Substantia nigra (tissue), 51 donors: ENCODE measurements at places on chromosomes 3 and 15.

GRCh38 chr15:58401276-58401675, 30.5 kb upstream of the LIPC start:
- DNase-seq, result no peak

DNA sequence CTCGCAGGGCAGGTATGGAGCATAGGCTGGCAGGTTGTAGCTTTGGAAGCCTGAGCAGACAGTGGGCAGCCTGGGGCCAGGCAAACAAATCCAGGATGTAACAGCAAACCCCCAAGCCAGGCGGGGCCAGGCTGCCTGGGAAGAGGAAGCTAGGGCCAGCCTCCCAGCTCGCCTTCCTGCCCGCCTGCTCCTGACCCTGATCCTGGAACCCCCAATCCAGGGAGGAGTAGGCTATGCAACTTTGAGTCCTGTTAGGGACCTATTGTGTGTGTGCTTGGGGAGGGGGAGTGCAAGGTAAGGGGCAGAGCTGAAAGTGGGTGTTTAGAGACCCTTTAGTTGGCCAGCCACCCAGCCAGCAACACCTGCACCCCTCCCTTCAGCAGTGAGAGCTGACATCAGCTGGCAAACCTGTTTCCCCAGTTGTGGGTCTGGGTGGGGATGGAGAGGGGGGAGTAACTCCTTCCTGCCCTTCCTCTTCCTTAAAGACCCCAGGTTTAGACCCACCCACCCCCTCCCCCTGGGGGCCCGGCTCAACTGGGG, 2.5 kb downstream of the NBEAL2 start:
- no peak for DNase-seq

DNA sequence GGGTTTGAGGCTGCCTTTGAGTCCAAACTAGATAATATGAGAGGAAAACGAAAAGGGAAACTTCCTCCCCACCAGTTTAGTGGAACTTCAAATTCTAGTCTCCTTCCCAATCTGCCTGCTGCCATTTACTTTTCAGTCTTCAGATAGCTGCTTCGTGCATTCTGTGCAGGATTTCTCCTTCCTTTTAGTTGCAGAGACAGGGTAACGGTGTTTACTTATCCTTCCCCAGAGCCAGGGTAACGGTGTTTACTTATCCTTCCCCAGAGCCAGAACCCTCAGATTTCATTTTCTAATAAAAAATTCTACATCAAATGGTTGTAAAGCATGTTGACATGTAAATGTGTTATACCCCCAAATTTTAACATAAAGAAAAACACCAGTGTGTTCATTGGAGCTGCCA, 282.6 kb downstream of the VPS13C start:
- DNase-seq, result no peak

- no peak for DNase-seq
These were observed 65.3 kb downstream of the MEIS2 start for GRCh38 chr15:37034835-37035748.

DNA sequence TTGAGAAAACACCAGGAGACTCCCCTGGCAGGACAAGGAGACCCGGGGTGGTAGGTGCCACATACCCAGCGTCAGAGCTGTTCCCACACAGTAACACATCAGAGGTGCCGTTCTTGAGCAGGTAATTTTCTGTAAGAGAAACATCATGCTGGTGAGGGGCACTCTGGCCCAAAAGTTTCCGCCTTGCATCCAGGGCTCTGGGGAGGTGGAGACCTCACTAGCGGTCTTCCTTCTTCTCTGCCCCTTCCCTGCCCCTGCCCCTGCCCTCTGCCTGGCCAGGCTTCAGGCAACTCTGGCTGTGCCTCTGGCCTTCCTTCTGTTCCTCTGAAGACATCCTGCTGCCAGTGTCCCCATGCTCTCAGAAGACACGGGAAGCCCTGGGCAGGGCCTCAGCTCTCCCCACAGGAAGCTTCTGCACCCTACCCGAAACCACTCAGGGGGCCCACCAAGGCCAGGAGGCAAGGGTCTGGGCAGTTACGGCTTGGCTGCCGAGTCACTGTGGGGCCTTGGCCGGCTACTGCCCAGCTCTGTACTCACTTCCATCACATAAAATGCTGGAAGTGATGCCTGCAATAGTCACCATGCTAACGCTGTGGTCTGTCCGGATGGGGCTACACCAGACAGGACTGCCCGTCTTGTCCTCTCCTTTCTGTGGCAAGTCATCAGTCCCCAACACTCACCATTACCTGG, 41.3 kb downstream of the SCN5A start:
- no peak for DNase-seq

GRCh38 chr3:43894176-43895049, 203.7 kb downstream of the ABHD5 start:
- no peak for DNase-seq

DNA sequence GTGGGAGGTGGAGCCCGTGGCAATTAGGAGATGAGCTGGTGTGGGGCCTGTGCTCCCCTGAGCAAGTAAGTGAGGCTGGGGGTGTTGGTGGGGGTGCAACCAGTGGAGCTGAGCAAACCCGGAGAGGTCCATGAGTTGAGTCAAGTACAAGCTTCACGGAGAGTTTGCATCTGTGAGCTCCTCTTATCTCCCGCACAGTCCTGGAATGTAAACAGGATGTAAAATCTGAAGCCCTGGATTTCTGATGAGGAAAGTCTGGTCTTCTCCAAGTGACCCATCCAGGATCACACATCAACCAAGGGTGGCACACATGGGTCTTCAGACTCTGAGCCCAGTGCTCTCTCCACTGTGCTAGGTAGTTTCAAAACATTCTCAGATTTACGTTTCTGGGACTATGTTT, 67.8 kb downstream of the LSM3 start:
- no peak for DNase-seq

GRCh38 chr3:73568371-73568862, 56.3 kb downstream of the PDZRN3 start:
- no peak for DNase-seq

- DNase-seq, result no peak
These were observed 73.4 kb downstream of the CTNNB1 start for GRCh38 chr3:41272667-41273066.

- no peak for DNase-seq
These were observed 162.0 kb upstream of the CNTN6 start for GRCh38 chr3:930866-931265.

GRCh38 chr3:49553324-49553691, 969 bp upstream of the BSN start:
- DNase-seq, result no peak

DNA sequence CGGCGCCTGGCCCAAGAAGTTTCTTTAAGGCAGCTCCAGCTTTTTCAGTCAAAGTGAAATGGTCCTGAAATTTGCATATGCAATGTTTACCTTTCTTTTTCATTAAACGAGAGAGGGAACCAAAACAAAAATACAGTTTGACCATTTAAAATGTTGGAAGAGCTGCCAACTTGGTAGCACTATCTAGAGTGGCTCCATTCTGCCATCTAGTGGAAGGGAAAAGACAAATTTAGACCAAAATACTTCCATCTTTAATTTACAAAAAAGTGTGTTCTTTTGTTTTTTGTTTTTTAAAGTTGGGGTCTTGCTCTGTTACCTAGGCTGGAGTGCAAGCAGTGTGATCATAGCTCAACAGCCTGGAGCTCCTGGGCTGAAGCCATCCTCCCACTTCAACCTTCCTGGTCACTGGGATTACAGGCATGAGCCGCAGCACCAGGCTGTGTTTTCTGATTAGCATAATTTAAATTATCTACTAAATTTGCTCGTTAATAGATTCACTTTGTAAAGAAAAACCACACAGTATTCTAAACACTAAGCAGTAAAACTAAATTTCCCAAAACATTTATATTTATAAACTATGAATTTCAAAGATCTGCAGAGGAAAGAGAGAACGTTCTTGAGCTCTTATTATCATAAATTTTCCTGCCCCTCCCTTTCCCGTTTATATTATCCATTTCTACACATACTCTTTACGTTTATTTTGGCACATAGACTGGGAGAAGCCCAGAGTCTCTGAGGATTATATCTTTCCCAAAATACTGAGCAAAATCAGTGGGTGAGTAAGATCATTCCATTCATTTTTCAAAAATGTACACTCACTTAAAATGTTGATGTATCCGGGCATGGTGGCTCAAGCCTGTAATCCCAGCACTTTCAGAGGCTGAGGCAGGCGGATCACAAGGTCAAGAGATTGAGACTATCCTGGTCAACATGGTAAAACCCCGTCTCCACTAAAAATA, 15.4 kb upstream of the RFC4 start:
- no peak for DNase-seq

DNA sequence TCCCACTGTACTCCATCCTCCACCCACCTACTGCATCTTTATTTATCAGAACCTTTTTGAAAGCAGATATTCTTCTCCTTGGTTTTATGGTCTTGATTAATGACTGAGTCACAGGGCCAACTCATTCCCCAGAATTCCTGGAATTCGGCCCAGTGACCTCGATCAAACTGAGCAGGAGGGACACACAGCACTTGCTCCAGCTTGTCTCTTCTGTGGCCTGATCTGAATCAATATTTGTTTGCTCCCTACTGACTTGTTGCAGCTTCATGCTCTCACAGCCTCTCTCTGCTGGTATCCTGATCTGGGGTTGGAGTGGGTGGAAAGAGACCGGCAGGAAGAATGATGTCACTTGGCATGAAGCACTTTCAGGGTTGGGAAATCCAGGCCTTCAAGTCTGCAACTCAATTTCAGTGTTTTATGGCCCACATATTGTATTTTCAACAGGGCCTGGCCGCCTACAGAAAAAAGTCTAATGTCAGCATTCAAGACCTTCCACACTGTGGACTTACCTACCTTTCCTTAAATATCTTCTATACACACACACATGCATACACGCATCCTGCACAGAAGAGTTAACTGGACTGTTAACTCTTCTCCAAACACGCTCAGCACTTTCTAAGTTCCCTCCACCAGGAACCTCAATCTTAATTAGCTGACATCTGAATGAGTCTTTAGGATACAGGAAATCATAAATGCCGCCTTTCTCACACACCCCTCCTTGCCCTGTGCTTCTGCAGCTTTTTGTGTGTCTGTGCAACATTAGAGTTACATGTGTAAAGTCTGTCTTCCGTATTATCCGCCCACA, 4.6 kb downstream of the ANXA2 start:
- DNase-seq, result no peak

GRCh38 chr3:159169828-159170227, 368.0 kb downstream of the MFSD1 start:
- no peak for DNase-seq

GRCh38 chr15:73927476-73928240, 1.4 kb downstream of the LOXL1 start:
- DNase-seq, result no peak

- no peak for DNase-seq
These were observed 156.1 kb upstream of the CGNL1 start for GRCh38 chr15:57220205-57220604.

- no peak for DNase-seq
These were observed 139.8 kb downstream of the WDR76 start for GRCh38 chr15:43966646-43967045.

DNA sequence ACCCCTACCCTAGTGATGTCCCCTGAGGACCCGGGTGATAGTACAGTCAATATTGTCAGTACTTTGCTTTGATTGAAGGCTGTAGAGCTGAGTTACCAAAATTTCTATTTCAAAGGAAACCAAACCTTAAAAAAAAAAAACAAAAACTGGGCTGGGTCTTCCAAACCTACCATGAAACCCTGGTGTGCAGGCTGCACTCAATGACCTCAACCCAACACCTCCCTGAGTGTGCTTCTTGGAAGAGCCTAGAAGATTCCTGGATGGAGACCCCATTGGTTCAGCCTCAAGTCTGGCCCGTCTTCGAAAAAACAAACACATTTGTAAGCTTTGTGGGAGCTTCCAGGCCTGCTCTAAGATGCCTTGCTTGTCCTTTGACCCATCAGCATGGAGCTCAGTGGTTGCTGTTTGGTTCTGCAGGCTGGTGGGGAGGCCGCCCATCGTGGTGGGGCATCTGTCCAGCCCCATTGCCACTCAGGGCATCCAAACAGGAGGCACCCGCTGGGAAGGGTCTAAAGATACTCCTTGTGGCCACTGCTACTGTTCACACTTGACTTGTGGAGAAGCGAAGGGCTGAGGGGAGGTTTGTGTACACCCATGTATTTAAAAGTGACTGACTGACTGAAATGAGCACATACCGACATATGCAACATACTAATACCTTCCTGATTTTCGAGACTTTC, 32.2 kb downstream of the CRTAP start:
- DNase-seq, result no peak

DNA sequence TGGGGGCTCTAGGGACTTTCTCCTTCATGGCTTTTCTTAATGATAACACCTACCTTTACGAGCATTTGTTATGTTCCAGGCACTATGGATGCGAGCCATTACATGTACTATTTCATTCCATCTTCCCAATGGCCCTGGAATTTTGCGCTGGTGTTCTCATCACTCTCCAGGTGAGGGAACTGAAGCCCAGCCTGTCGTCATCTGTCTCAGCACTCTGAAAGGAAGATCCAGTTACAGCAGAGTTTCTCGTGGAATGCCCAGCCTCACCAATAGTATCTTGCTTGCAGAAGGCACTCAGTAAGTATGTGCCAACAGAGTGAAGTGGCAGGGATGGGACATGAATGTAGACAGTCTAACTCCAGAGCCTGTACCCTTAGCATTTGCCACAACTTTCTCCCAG, 56.8 kb downstream of the NOX5 start:
- DNase-seq, result no peak

- no peak for DNase-seq
These were observed 2.8 kb downstream of the NFKBIZ start for GRCh38 chr3:101851850-101852714.

DNA sequence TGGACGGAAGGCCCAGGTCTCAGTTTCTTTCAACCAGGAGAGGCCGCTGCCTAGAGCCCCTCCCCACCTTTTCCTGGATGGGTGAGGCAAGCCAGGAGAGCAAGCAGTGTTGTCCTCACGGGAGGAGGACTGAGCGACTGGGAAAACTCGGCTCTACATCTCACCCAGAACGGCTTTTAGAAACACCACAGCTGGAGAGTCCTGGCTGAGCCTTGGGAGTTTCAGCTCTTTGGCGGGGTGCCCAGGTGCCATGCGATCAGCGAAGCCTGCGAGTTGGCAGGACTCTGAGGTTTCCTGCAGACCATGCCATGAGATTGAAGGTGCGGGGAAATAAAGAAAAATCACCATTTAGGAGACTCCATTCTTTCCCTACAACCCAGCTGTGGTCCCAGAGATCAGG, 26.0 kb downstream of the PPCDC start:
- DNase-seq, result peak; percentile 59

- peak; percentile 37 for DNase-seq
These were observed 672 bp downstream of the TFRC start for GRCh38 chr3:196081002-196081833.

DNA sequence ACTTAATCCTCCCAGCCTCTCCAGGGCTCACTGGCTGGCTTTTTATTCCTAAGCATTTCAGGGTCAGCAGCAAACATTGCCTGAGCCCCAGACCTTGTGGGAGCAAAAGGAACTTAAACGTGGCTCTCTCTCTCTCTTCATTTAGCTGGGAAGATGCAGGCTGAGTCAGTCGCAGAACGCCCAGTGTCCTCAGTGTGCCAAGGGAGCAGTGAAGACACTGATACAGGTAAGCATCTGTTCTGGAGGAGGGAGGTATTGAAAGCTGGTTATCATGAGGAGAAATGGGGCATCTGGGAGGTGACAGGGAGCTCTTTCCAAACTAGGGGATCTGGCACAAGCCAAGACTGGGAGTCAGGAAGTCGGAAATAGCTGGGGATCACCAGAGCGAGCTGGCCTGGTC, 4.3 kb downstream of the RHOV start:
- DNase-seq, result no peak
